Hematopoietic multipotent progenitor cell (in vitro differentiated cells): ENCODE measurements at places on chromosomes 7 and 10.

DNA sequence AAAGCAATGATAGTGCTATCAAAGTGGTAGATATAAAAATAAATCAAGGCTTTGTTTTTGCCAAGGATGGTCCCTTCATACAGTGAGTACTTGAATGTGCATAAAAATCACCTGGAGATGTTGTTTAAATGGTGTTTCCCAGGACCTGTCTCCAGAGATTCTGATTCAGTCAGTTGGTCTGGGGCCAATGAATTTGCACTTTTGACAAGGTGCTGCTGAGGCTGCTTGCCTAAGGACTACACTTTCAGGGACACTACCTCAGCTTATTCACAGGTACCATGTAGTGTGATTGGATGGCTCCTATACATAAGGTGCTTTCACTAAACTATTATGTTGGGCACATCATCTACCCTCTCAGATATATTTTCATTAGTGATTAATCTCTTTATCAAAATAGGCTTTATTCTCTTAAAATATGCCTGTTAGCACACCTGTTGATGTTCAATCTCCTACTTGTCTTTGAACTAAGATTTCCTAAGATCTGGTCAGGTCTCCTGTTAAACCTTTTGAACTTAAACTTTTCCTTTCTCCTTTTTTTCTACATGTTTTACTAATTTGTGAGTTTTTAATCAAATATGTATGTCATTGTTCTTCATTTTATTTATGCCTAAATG is 24.3 kb downstream of the CAPZA2 start:
- no peak for DNase-seq

DNA sequence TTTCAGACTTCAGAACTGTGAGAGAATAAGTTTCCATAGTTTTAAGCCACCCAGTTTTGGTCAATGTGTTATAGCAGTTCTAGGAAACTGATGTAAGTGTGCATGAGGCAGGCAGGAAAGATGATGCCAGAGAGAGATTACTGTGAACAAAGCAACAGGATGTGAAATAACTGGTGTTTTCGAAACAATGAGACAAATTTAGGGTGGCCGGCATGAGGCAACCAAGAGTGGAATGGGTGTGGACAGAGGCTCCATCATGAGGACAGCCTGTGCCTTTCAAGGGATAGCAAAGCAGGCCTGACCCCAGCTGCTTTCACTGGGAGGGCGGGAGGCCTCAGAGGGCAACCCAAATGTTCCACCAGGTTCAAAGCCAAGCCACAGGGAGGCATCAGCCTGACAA is 67.3 kb upstream of the UCN3 start:
- DNase-seq: peak; percentile 8

- DNase-seq: no peak
These were observed 13.2 kb downstream of the ALKBH4 start for GRCh38 chr7:102451371-102452054.

GRCh38 chr7:130084037-130084875 is 13.9 kb downstream of the KLHDC10 start:
- no peak for DNase-seq

- DNase-seq: no peak
These were observed 9.2 kb downstream of the CCDC136 start for GRCh38 chr7:128801003-128801402.

- no peak for DNase-seq
These were observed 172.2 kb downstream of the SLIT1 start for GRCh38 chr10:97013568-97013967.

DNA sequence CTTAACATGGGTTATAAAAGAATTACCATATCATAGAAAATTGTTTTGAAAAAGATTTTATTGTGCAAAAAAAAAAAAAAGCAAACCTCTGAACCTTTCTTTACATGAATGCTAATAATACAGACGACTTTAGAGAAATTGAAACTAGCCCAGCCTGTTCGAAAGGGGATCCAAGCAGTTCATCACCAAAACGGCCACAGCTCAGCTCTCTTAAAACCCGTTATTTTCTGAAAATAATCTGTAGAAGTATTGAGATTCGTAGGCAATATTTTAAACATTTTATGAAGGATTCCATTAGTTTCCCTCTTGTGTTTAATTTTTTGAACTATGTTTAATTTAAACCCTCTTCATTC is 9.9 kb upstream of the GSAP start:
- DNase-seq: no peak

GRCh38 chr7:3134745-3135144 is 91.1 kb upstream of the CARD11 start:
- peak; percentile 25 for DNase-seq
